WERI-Rb-1 (cell line): ENCODE measurements at places on chromosomes 7 and 10.
A peak's percentile ranks its signal among the peaks of the same experiment; 100 is the strongest.

DNA sequence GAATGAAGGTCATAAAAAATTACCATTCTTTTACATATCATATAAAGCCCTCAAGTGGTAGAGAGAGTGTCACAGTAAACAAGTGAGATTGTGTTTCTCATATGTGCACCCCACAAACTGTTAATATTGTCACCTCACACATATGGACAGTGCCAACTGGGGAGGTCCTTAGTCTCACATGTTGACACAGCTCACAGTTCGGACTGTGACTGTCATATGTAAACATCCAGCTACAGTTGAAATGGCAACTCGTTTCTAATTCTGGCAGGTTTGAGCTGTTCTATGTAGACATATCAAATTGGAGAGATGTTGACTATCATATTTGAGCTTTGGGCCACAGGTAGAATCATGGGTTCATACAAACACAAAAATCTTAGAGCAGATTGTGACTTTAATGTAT lies 39.4 kb upstream of the ZNF107 start:
- no peak for DNase-seq

GRCh38 chr10:131944976-131945695 lies 36.6 kb downstream of the BNIP3 start:
- DNase-seq: no peak

GRCh38 chr10:73979141-73979808 lies 18.6 kb upstream of the VCL start:
- DNase-seq: no peak

DNA sequence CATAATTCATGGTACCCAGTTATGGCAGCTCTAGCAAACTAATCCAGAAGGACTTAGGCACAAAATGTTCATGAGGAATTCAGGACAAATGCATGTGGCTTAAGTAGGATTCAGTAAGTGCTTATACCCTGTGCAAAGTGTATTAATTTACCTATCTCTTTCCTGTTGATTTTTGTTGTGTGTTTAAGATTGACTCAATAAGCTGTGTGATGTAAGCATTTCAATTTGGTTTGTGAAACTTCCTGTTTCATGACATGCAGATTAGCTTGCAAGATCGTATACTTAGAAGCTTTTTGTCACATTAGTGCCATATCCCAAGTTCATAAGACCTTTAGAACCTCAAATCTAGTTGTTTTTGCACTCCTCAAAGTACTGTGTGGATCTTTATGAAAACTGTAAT lies 416.7 kb downstream of the ARL4A start:
- no peak for DNase-seq

GRCh38 chr10:86940677-86941076 lies 16.7 kb downstream of the MMRN2 start:
- DNase-seq: no peak

DNA sequence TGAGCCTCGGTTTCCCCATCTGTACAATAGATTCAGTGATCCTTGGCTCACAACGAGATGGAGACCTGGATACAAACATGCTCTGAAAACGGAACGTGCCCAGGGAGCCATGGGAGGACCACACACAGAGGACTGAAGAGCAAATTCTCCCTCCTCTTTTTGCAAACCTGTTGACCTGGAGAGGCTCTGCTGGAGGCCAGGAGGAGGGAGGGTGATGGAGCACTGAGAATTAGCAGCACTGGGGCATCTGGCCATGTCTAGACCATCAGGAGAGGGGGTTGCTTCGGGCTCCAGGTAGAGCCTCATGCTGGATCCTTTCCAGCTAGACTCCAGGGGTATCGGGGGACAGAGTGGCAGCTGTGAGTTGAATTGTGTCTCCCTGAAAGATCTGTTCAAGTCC lies 97.4 kb upstream of the GPR26 start:
- no peak for DNase-seq

DNA sequence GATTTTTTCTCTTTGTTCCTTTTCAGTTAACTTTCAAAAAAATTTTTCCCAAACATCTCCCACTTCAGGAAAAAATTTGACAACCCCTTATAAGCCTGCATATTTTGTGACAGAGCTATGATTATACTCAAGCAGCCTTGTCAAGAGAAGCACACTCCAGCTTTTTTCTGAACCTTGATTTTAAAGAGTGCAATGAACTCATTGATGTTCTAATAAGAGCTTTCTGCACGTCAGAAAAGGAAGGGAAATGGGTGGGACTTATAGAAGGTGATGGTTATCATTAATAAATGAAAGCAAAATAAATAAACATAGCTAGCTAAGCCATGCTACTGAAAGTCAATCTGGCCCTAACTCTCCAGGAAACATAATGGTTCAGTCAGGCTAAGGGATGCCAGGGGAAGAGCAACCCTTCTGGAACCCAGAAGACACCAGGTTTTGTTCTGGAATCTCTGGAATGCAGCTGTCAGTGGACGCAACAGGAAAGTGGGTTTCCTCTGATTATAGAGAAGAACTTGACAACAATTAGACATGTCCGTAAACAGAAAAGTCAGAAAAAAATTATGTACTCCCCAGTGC lies 76.1 kb downstream of the NHLRC2 start:
- no peak for DNase-seq

DNA sequence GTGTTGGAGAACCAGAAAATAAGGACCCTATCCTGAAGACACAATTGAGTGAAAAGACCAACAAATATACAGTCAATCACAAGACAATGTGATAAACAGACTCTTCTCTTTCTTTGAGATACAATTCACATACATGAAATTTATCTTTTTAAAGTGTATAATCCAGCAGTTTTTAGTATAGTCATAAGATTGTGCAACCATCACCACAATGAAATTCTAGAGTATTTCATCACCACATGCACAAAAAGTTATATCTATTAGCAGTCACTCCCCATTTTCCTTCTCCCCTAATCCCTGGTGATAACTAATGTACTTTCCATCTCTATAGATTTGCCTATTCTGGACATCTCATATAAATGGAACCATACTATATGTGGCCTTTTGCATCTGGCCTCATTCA lies 8.2 kb upstream of the SORBS1 start:
- no peak for DNase-seq

DNA sequence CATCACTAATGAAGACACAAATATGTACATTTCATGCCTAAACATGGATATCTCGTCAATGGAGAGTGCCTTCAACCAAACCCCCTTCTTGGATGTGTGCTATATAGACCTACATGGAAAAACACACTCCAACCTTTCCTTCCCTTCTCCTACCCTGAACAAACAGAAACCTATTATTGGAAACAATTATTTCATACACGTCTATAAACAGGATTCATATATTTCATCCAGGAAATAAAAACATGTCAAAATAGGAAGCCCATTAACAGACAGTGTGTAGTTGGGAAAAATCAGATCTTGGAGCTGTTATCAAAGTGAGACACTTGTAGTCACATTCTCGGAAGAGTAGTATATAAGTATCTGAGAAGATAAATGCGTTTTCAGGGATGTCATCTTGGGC lies 81.1 kb downstream of the NRP1 start:
- no peak for DNase-seq

DNA sequence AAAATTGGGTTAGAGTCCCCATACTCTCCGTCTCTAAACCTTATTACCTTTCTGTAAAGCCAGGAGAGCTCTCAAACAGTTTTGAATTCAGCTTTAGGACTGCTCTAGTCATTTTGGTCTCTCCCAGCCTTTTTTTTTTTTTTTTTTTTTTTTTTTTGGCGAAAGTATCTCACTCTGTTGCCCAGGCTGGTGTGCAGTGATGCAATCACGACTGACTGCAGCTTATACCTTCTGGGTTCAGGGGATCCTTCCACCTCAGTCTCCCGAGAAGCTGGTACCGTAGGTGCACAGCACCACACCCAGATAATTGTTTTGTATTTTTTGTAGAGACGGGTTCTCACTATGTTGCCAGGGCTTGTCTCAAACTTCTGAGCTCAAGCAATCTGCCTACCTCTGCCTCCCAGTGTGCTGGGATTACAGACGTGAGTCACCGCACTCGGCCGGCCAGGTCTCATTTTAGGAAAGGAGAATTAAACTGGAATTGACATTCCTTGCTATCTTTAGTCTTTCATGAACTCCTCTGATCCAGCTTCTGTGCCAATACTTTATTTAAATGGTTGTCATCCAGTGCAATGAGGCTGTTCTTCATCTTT lies 31.4 kb upstream of the RSU1 start:
- no peak for DNase-seq

GRCh38 chr10:33209802-33210201 lies 124.7 kb downstream of the NRP1 start:
- DNase-seq: no peak

DNA sequence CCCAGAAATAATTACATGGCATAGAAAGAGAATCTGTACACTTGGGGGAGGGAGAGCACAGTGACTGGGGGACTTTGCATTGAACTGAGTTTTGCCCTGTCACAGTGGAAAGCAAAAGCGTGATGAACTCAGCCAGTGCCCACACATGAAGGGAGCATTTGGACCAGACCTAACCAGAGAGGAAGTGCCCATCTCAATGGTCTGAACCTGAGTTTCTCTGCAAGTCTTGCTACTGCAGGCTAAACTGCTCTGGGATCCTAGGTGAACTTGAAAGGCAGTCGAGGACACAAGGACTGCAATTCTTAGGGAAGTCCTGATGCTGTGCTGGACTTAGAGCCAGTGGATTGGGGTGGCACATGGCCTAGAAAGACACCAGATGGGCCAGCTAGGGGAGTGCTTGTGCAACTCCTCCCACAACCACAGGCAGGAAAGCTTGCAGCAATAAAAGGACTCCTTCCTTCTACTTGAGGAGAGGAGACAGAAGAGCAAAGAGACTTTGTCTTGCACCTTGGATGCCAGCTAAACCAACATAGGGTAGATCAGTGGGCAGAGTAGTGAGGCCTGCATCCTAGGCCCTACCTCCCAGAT lies 259.0 kb downstream of the GRM8 start:
- peak; percentile 70 for DNase-seq

- no peak for DNase-seq
These were observed 3.3 kb upstream of the CUEDC2 start for GRCh38 chr10:102435529-102436233.

GRCh38 chr10:43187213-43187612 lies 49.0 kb downstream of the CSGALNACT2 start:
- DNase-seq: no peak

- DNase-seq: no peak
These were observed 5.6 kb upstream of the RSU1 start for GRCh38 chr10:16822726-16823360.

- DNase-seq: no peak
These were observed 176.1 kb upstream of the KLF14 start for GRCh38 chr7:130909881-130910672.

GRCh38 chr7:121873289-121874194 lies 581 bp downstream of the PTPRZ1 start:
- peak; percentile 30 for DNase-seq

- DNase-seq: no peak
These were observed 57.8 kb upstream of the CACNA2D1 start for GRCh38 chr7:82501346-82501745.

DNA sequence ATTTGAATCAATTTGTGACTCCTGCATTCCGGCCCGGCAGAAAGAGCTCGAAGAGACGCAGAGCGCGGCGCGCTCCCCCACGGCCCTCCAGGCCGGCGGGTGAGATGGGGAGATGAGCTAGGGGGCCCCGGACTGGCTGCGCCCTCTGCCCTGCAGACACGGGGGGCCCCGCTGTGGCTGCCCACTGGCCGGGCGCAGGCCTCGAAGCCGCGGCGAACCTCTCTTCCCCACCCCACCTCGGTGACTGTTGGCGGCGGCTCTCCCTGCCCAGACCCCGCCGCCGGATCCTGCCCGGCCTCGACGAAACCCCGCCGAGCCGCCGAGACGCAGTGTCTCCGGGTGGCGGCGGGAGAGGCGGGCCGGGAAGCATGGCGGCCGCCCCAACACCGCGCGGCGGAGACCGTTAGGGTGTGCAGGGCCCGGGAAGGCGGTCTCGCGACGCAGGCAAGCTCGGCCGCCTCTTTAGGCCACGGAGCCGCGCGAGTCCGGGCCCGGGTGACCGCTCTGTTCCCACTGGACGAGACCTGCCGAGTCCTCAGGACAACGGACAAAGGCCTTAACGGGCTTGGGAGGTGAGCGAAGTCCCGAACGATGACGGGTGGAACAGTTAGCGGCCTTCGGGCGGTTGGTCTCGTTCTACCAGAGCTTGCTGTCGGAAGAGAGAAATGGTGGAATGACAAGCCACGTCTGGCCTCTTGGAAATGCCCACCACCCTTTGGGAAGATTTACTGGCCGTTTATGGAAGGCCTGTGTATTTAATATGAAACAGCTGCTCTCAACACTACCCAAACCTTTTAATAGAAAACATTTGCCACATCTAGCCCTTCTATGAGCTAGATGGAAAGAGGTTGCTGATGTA lies 24.3 kb downstream of the NUP42 start:
- no peak for DNase-seq

DNA sequence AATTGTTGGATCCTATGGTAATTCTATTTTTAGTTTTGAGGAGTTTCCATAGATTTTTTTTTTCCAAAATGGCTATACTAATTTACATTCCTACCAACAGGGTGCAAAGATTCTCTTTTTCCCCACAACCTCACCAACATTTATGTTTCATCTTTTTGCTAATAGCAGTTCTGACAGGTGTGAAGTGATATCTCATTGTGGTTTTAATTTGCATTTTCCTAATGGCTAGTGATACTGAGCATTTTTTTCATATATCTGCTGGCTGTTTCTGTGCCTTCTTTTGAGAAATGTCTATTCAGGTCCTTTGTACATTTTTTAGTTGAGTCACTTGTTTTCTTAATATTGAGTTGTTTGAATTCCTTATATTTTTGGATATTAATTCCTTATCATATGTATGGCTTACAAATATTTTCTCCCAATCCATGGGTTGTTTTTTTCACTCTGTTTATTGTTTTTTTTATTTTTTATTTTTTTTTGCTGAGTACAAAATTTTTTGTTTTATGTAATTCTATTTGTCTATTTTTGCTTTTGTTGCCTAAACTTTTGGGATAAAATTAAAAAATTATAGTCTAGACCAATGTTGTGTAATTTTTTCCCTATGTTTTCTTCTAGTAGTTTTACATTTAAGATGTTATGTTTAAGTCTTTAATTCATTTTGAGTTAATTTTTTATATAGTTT lies 205.9 kb upstream of the ADCY1 start:
- DNase-seq: no peak

- no peak for DNase-seq
These were observed 384.7 kb upstream of the NRP1 start for GRCh38 chr10:33719005-33719703.

- DNase-seq: no peak
These were observed 673.1 kb downstream of the TNS3 start for GRCh38 chr7:46908770-46909169.

DNA sequence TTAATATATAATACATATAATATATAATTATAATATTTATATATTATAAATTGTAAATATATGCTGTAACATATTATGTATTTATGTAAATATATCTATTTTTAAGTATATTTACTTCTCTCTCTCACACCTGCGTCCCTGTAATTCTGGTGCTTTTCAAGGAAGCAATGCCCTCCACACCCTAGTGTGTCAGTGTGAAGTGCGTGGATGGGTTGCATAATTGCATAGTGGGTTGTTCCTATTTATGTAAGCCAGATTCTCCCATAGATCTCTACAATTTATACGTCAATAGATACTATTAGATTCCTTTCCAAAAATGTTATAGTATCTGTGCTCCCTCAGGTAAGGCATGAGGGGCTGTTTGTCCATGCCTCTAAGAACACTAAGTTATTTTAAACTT lies 49.9 kb upstream of the CPN1 start:
- no peak for DNase-seq
